A549 treated with DMSO at 1 μM for 4 hours (cell line): ENCODE measurements at places on chromosomes 3 and 15. TPM values are rescaled to one million over a fixed set of nuclear protein-coding genes. Genes with fewer than 3 reads are reported as not detected.

Gene TMED3
- 170 to 198 TPM (median 194 TPM) in 5 replicates for total RNA-seq

Gene KIF7
- total RNA-seq: 3.9 to 4.9 TPM (median 4.3 TPM) in 5 replicates

Gene MYH15
- 0.24 to 0.32 TPM (median 0.31 TPM) in 5 replicates for total RNA-seq

Gene COL6A5
- not detected in 5 replicates for total RNA-seq

Gene SHC4
- total RNA-seq: 0.80 to 1.1 TPM (median 1.0 TPM) in 5 replicates

Gene GOLGA8S
- total RNA-seq: 0.07 to 0.18 TPM (median 0.17 TPM) in 5 replicates

Gene RCCD1
- 25.3 to 40.0 TPM (median 33.0 TPM) in 5 replicates for total RNA-seq

Gene TRIM71
- 0.01 TPM in 1 of 5 replicates, not detected in the others for total RNA-seq

Gene ARIH1
- 50.3 to 92.1 TPM (median 80.4 TPM) in 5 replicates for total RNA-seq

Gene WDR76
- 12.4 to 16.3 TPM (median 14.4 TPM) in 5 replicates for total RNA-seq

Gene ITIH1
- not detected in 5 replicates for total RNA-seq

Gene MIX23
- total RNA-seq: 53.4 to 63.8 TPM (median 55.6 TPM) in 5 replicates

Gene KCNH8
- 0.01 TPM in 1 of 5 replicates, not detected in the others for total RNA-seq

Gene P2RY1
- 0.33 to 0.46 TPM (median 0.45 TPM) in 5 replicates for total RNA-seq

Gene SNX22
- 0.62 to 1.5 TPM (median 1.1 TPM) in 5 replicates for total RNA-seq

Gene TMF1
- 12.7 to 18.5 TPM (median 17.2 TPM) in 5 replicates for total RNA-seq

Gene ANKRD34C
- total RNA-seq: not detected in 5 replicates

Gene KLF13
- total RNA-seq: 68.3 to 87.4 TPM (median 77.1 TPM) in 5 replicates

Gene INKA1
- 1.6 to 1.7 TPM (median 1.6 TPM) in 5 replicates for total RNA-seq

Gene DBR1
- total RNA-seq: 12.5 to 13.4 TPM (median 13.1 TPM) in 5 replicates

Gene STRIT1
- not detected in 5 replicates for total RNA-seq

Gene IL17RD
- 0.56 to 1.7 TPM (median 0.95 TPM) in 5 replicates for total RNA-seq

Gene CCDC80
- 36.4 to 72.1 TPM (median 53.7 TPM) in 5 replicates for total RNA-seq

Gene CCDC13
- 0.40 to 0.79 TPM (median 0.58 TPM) in 5 replicates for total RNA-seq

Gene SKOR1
- 0.03 to 0.04 TPM (median 0.03 TPM) in 3 of 5 replicates, not detected in the others for total RNA-seq

Gene CILP
- total RNA-seq: 0.05 to 0.08 TPM (median 0.08 TPM) in 5 replicates

Gene PLAAT1
- 0.23 TPM in 1 of 5 replicates, not detected in the others for total RNA-seq

Gene COL8A1
- total RNA-seq: not detected in 5 replicates

Gene COMMD4
- total RNA-seq: 163 to 201 TPM (median 176 TPM) in 5 replicates

Gene GABRG3
- 0.12 to 0.60 TPM (median 0.36 TPM) in 5 replicates for total RNA-seq

Gene BUB1B
- 27.7 to 33.5 TPM (median 33.0 TPM) in 5 replicates for total RNA-seq

Gene ST8SIA2
- 0.40 to 1.1 TPM (median 0.64 TPM) in 5 replicates for total RNA-seq

Gene SYNPR
- not detected in 5 replicates for total RNA-seq

Gene CASR
- not detected in 5 replicates for total RNA-seq

Gene ASB14
- not detected in 5 replicates for total RNA-seq

Gene CEP97
- 4.3 to 7.3 TPM (median 7.0 TPM) in 5 replicates for total RNA-seq

Gene C3orf18
- total RNA-seq: 2.2 to 3.1 TPM (median 2.8 TPM) in 5 replicates

Gene SPSB4
- total RNA-seq: 0.10 to 0.27 TPM (median 0.16 TPM) in 5 replicates

Gene SLC25A20
- total RNA-seq: 9.9 to 12.9 TPM (median 11.2 TPM) in 5 replicates

Gene CMTM7
- total RNA-seq: 31.2 to 40.2 TPM (median 38.3 TPM) in 5 replicates

Gene ALPK3
- total RNA-seq: 0.09 to 0.28 TPM (median 0.11 TPM) in 5 replicates

Gene LMOD3
- not detected in 5 replicates for total RNA-seq

Gene DOCK3
- 0.37 to 0.50 TPM (median 0.43 TPM) in 5 replicates for total RNA-seq

Gene C3orf85
- not detected in 5 replicates for total RNA-seq

Gene SEC61A1
- 120 to 134 TPM (median 131 TPM) in 5 replicates for total RNA-seq

Gene NEK10
- total RNA-seq: 0.86 to 1.8 TPM (median 1.3 TPM) in 5 replicates

Gene MRPL3
- 95.9 to 107 TPM (median 99.6 TPM) in 5 replicates for total RNA-seq

Gene POC1A
- total RNA-seq: 15.5 to 20.4 TPM (median 17.8 TPM) in 5 replicates

Gene HYKK
- total RNA-seq: 5.2 to 7.3 TPM (median 6.6 TPM) in 5 replicates

Gene ISLR2
- 0.07 to 0.30 TPM (median 0.12 TPM) in 5 replicates for total RNA-seq

Gene CTXN2
- 0.02 to 0.04 TPM in 2 of 5 replicates, not detected in the others for total RNA-seq
